ENCODE measurements at places on chromosomes 2 and 18. TPM values are rescaled to one million over a fixed set of nuclear protein-coding genes. Genes with fewer than 3 reads are reported as not detected.

DNA sequence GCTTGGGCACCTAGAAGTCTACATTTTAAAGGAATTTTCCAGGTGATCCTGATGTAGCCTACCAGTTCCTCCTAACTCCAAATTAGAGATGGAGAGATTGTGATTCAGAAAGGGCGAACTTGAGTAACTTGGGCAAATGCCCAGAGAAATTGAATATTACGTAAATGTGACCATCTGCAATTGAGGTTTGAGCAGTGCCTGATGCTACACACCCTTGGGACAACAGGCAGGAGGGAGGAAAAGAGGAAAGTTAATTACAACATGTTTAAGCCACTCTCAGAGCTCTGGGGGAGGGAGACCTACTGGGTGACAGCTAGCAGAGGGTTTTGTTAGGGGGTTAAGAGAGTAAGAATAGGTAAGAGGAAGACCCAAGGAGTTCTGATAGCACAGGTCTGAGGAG, 208.9 kb downstream of the LPIN1 start:
- peaks cover 17% of the 10 kb centered on the region for H3K27me3 ChIP-seq
- DNase-seq: no peak
- no peak overlapping the region for H3K27ac ChIP-seq
- peaks cover under 1% of the 10 kb centered on the region for H3K4me1 ChIP-seq
- H3K36me3 ChIP-seq: no peaks in the 10 kb centered on the region

DNA sequence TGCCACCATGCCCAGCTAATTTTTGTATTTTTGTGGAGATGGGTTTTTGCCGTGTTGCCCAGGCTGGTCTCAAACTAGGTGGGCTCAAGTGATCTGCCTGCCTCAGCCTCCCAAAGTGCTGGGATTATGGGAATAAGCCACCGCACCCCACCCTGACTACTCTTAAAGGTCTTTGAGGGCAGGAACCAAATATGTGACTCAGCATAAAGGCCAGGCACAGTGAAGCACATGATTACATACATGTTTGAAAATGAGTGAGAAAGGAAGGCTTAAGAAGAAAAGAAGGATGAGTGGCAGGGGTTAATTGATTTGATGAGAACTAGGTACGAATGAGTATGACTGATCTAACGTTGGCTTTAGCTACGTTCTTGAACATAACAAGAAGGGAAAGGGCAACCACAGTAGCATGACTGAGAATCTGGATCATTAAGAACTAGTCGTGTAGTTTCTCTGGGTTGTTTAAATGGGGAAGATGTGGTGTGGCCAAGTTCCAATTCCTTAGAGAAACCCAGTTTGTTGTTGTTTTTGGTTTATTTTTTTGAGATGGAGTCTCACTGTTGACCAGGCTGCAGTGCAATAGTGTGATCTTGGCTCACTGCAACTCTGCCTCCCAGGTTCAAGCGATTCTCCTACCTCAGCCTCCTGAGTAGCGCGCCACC, 6.8 kb downstream of the RESP18 start:
- H3K4me3 ChIP-seq: no peak overlapping the region
- H3K27ac ChIP-seq: no peak overlapping the region
- no peaks in the 10 kb centered on the region for H3K36me3 ChIP-seq

DNA sequence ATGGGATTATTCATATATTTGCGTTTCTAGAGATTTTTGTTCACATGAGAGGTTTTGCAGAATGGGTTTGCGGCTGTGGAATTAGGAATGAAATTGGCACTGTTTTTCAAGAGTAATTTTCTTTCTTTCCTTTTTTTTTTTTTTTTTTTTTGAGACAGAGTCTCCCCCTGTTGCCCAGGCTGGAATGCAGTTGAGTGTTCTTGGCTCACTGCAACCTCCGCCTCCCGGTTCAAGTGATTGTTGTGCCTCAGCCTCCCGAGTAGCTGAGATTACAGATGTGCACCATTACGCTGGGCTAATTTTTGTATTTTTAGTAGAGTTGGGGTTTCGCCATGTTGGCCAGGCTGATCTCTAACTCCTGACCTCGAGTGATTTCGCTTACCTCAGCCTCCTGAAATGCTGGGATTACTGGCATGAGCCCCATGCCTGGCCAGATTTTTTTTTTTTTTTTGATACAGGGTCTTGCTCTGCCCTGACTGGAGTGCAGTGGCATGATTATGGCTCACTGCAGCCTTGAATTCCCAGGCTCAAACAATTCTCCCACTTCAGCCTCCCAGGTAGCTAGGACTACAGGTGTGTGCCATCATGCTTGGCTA, 65.3 kb downstream of the MIB1 start:
- no peak for DNase-seq
- peaks cover 59% of the 10 kb centered on the region for H3K36me3 ChIP-seq
- H3K4me1 ChIP-seq: peaks cover 10% of the 10 kb centered on the region
- no peak overlapping the region for H3K4me3 ChIP-seq
- no peak overlapping the region for H3K27ac ChIP-seq

Gene INHBB
- total RNA-seq: 0.50 TPM

DNA sequence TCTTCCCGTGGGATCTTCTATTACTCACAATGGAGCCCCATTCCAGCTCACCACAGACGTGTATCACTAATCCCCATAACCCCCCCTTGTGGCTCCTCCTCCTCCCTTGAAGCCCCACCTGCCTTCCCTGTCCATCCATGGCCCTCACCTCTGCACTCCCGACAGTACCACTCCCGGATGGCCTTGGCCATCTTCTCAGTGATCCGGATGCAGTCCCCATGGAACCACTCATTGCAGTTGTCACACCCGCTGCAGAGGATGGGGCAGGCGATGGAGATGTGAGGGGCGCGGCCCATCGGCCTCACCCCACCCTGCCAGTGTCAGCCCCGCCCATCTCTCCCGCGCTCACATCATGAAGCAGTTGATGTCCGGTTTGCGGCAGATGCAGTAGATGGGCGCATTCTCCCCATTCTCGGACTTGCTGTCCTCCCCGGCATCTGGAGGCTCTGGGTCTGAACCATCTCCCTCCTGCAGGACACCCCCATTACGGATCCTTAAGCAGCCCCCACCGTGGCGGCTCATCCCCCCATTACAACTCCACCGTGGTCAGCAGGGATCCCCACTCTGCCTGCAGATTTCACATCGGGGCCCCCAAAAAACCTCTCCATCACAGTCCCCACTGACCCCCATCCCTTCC, 983 bp downstream of the CXXC1 start:
- no peak for DNase-seq
- H3K4me3 ChIP-seq: peak overlapping the region; percentile 100
- peaks cover 15% of the 10 kb centered on the region for H3K36me3 ChIP-seq
- peaks cover 25% of the 10 kb centered on the region for H3K4me1 ChIP-seq
- peak overlapping the region; percentile 90 for H3K27ac ChIP-seq

GRCh38 chr2:179572544-179572943, 288.9 kb downstream of the ZNF385B start:
- H3K36me3 ChIP-seq: no peaks in the 10 kb centered on the region
- H3K27me3 ChIP-seq: no peaks in the 10 kb centered on the region
- peaks cover 14% of the 10 kb centered on the region for H3K4me1 ChIP-seq
- no peak overlapping the region for H3K27ac ChIP-seq

- peak overlapping the region; percentile 67 for H3K4me3 ChIP-seq
- peaks cover 59% of the 10 kb centered on the region for H3K4me1 ChIP-seq
- DNase-seq: no peak
- H3K36me3 ChIP-seq: no peaks in the 10 kb centered on the region
- H3K27ac ChIP-seq: peak overlapping the region; percentile 79
- no peaks in the 10 kb centered on the region for H3K27me3 ChIP-seq
Measured at GRCh38 chr2:152407204-152407721, 72.3 kb downstream of the FMNL2 start.

DNA sequence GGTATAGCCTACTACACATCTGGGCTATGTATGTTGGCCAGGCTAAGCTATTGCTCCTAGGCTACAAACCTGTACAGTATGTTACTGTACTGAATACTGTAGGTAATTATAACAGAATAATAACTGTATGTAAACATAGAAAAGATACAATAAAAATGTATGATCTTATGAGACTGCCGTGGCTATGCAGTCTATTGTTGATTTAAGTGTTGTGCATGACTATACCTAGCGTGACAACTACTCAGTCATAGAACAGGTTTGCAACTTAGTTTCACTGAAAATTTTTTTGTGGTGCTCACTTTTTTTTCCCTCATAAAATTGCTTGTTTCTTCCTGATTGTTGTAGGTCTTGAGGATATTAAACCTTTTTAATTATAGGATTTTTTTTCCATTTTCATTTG, 25.9 kb downstream of the KCMF1 start:
- DNase-seq: no peak
- no peak overlapping the region for H3K27ac ChIP-seq
- no peak overlapping the region for H3K4me3 ChIP-seq
- H3K36me3 ChIP-seq: no peaks in the 10 kb centered on the region
- H3K27me3 ChIP-seq: no peaks in the 10 kb centered on the region

DNA sequence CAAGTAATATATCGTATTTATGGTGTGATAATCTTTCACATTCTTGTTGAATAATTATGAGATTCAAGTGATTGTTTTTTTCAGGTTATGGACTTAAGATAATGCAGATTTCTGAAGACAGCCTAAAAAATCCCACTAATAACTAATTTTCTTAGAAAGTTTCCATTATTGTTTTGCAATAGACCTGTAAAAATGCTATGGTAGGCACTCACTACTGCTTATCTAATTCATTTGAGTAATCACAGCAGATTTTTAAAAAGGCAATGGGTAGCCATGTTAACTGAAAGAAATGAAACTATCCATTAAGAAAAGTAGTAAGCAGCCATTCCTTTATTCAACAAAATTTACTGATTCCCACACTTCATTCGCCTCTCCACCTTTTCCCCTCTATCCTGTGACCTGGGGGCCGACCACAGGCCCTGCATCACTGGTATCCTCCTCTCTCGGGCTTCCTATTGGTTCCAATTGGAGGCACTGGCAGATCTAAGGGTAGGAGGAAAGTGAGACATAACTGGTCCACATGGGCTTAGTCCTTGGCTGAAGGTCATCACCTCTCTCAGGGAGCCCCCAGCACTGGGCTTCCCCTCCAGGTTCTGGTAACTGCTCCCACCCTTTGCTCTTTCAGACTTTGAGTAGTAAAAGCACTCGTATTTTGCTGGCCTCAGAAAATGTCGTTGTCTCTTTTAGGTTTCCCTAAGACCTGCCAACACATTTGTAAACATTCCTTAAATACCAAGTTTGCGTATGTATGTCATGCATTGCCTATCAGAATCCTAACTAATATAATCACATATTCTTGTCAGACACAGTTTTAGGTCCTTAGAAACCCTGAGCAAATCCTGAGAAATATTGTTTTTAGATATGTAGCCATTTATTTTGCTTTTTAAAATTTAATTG, 18.5 kb downstream of the RBMS1 start:
- H3K4me1 ChIP-seq: peaks cover 74% of the 10 kb centered on the region
- no peaks in the 10 kb centered on the region for H3K27me3 ChIP-seq
- peak overlapping the region; percentile 69 for H3K27ac ChIP-seq
- peaks cover 7% of the 10 kb centered on the region for H3K36me3 ChIP-seq
- peak overlapping the region; percentile 40 for H3K4me3 ChIP-seq

Gene GALNT5
- 5.3 TPM for total RNA-seq

Gene ZEB2
- 126 TPM for total RNA-seq

DNA sequence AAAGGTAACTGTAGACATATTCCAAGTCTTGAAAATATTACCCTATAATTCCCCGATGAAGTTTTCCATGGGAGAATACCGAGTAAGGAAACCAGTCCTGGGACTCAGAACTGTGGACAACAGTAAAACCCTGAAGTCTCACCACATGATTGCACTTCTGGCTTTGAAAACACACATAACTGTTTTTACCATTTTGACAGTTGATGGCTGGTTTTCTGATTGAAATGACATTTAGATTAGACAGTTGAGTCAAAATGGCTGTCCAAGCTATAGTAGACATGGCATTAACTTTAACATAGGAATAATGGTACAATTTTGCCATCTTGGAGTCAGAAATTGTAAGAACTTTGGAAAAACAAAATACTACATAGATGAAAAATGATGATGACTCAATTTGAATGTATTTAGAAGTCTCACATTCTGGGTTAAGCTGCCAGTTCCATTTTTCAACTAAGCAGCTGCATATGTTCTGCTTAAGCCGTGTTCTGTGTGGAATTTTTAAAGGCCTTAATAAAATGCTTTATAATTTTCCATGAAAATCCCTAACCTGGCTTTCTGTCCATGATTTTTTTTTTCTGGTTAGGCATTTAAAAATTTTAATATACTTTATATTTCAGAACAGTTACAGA, 38.3 kb upstream of the WIPF1 start:
- H3K36me3 ChIP-seq: peaks cover 12% of the 10 kb centered on the region
- H3K27me3 ChIP-seq: no peaks in the 10 kb centered on the region
- no peak overlapping the region for H3K4me3 ChIP-seq

Gene EIPR1
- total RNA-seq: 19.9 TPM

GRCh38 chr2:140586379-140586778, 1544.4 kb downstream of the LRP1B start:
- no peak overlapping the region for H3K4me3 ChIP-seq
- DNase-seq: no peak
- H3K27ac ChIP-seq: no peak overlapping the region
- no peaks in the 10 kb centered on the region for H3K27me3 ChIP-seq

- H3K27ac ChIP-seq: peak overlapping the region; percentile 98
- peak overlapping the region; percentile 58 for H3K4me3 ChIP-seq
- H3K27me3 ChIP-seq: no peaks in the 10 kb centered on the region
- H3K36me3 ChIP-seq: peaks cover 18% of the 10 kb centered on the region
Measured at GRCh38 chr2:233387667-233388528, 33.6 kb downstream of the DGKD start.

DNA sequence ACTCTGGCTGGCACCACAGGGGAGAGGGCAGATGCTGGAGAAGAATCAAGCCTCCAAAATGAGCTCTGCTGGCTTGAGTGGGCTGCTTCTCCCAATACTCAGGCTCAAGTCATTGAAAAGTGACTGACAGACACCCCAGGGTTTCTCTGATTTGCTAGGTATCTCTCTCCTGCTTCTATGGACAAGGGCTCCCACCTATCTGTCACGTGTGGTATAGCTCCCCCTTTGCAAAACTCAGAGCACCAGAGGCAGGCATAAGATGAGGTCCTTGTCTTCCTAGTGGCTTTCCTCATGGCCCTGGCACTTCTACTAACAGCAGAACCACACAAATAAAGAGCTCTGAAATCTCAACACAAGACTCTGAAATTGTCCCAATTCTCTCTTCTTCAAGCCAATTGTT, 105.2 kb downstream of the GALNT14 start:
- DNase-seq: no peak
- no peaks in the 10 kb centered on the region for H3K4me1 ChIP-seq
- H3K27ac ChIP-seq: no peak overlapping the region
- H3K27me3 ChIP-seq: no peaks in the 10 kb centered on the region

- DNase-seq: no peak
- H3K27me3 ChIP-seq: no peaks in the 10 kb centered on the region
- H3K36me3 ChIP-seq: no peaks in the 10 kb centered on the region
- no peak overlapping the region for H3K27ac ChIP-seq
Measured at GRCh38 chr2:199148076-199148845, 309.5 kb downstream of the SATB2 start.

GRCh38 chr2:47724221-47724981, 58.5 kb upstream of the MSH6 start:
- H3K36me3 ChIP-seq: no peaks in the 10 kb centered on the region
- H3K27ac ChIP-seq: no peak overlapping the region
- H3K27me3 ChIP-seq: peaks cover 24% of the 10 kb centered on the region
- DNase-seq: no peak
- no peaks in the 10 kb centered on the region for H3K4me1 ChIP-seq
- H3K4me3 ChIP-seq: no peak overlapping the region

Data from osteocyte (in vitro differentiated cells).